ENCODE measurements at places on chromosomes 4 and X.

DNA sequence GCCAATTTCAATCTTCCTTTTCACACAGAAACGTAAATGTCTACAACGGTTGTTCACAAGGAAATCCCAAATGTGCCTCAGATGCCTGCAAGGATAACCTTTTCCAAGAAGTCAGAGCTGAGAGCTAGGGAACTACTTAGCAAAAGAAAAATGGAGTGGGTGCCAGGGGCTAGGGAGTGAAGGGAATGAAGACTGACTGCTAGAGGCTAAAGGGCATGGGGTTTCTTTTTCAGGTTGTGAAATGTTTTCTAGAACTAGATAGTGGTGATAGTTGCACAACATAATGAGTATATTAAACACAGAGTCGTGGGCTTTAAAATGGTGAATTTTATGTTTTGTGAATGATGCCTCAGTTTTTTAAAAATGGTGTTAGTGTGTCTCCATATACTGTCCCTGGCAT is 53.4 kb downstream of the CD99L2 start:
- no peak for DNase-seq

DNA sequence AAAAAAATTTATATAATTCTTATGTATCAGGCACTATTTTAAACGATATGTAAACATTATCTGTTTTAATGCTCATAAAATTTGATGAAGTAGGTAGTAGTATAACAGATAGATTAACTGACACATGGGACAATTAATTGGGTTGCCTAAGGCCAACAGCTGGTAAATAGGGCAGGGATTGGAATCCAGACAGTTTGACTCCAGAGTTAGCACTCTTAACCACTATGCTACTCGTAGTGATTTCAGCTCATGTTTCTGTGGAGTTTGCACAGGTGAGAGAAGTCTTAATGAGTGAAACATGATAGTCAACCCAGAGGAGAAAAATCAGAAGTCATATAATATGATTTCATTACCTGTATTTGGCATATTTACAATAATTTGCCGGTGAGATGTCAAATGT is 126.0 kb upstream of the WDFY3 start:
- no peak for DNase-seq

GRCh38 chrX:18613930-18614639 is 57.8 kb downstream of the RS1 start:
- no peak for DNase-seq

GRCh38 chr4:146643812-146644401 is 5.2 kb downstream of the POU4F2 start:
- no peak for DNase-seq

DNA sequence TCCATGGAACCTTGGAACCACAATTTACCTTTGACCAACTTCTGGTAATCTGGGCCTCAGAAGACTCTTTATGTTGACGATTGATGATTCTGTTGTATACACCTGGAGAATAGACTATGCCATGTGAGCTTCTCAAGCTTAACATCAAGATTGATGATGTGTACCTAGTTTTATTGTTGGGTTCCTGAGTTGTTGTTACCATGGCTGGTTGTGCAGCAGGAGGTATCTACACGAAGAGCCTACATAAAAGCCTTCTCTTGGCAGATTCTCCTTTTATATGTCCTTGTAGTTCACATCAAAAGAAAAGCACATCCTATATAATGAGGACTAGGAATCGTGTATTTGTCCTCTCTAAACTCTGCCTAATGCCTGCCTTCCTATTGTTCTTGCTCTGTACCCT is 272.0 kb downstream of the DTHD1 start:
- DNase-seq, result no peak

GRCh38 chr4:72205831-72206230 is 174.0 kb downstream of the NPFFR2 start:
- no peak for DNase-seq

DNA sequence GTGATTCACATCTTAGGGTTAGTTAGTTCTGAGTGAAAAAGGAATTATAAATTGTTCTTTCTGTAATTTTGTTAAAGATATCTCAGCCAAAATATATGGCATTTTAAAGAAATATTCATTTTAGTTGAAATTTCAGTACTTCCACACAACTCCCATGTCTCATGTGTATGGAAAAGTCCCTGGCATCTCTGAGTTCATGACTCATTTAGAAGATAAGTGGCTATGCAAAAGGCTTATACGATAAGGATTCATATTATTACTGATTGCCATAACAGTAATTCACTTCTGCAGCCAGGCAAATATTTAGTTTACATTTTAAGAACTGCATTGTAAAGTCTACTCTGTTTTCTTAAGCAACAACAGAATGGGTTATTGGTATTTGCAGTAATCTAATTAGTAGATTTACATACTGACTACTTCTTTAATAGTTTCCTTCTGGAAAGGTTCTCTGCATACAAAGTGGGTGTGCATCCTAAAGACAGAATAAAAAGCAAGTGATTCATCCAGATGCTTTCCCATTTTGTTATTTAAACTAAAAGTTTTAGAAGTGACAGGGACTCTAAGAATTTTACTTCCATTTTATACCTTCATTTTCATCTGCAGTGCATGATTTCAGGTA is 682.4 kb upstream of the PABPC4L start:
- DNase-seq, result no peak

DNA sequence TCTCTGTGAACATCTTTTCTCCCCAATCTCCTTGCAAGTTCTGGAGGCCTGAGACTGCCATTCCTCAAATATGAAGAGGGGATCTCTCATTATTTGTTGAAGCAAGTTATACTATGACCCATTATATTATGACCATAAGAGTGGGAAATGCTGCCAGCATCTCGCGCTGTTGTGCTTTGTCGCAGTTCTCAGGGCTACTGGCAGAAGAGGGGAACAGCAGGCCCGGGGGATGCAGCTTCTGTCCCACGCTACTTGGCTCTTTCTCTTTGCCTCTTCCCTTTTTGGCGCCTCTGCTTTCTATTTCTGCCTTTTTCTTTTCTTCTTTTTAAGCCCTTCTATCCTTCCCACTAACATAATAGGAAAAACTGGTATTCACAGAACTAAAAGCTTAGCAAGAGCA is 64.2 kb downstream of the GEMIN8 start:
- DNase-seq, result no peak

GRCh38 chr4:92968556-92968955 is 664.8 kb downstream of the GRID2 start:
- DNase-seq, result no peak

DNA sequence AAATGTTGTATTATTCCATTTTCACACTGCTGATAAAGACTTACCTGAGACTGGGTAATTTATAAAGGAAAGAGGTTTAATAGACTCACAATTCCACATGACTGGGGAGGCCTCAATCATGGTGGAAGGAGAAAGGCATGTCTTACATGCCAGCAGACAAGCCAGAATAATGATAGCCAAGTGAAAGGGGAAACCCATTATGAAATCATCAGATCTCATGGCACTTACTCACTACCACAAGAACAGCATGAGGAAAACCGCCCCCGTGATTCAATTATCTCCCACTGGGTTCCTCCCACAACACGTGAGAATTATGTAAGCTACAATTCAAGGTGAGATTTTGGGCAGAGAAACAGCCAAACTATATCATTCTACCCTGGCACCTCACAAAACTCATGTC is 2535.1 kb downstream of the ARAP2 start:
- no peak for DNase-seq

DNA sequence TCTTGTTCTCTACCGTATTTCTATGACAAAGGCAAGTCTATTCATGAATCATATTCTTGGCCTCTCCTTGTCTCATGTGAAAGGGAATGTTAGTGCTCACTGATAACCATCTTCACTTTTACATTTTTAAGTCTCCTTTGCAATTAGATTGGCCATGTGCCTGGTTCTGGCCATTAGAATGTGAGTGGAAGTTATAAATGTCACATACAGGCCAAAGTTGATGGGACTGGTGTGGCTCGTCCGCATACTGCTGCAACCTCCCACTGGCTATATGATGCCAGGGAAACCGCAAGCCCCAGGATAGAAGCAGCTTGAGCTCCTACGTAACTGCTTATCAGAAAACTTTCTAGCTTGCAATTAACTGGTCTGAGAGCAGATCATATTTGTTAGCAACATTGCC is 86.1 kb downstream of the MAGEC1 start:
- DNase-seq, result no peak
